ENCODE measurements at places on chromosomes 6 and 20. TPM values are rescaled to one million over a fixed set of nuclear protein-coding genes. Genes with fewer than 3 reads are reported as not detected.

DNA sequence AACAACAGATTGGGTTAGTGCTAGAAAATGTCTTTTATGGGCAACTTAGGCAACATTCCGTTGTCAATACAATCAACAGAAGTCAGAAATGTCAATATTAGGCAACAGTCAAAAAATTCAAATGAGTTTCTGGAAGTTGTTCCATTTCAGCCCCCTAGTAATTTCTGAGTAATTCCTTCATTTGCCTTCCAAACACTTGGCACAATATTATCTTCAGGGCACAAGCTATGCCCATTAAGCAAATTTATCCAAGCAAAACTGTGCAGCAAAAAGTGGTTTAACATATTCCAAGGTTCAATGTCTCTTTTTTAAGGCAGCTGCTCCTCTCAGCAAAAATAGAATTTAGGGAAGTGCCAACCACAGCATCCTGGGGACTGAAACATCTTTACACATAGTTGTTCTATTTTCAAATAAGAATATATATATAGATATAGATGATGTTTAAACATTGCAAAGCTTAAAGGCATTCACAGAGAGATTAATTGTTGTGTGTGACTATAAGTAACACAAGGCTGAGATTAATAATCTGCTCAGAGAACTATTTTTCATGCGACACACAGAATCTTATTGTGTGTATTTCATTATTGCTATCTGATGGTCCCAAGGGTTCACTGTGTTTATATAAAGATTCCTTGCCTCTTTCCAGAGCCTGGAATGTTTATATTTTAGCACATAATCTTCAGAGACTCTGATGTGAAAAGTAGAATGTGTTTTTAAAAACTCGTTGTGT lies 75.2 kb upstream of the ADTRP start:
- no peak for DNase-seq

DNA sequence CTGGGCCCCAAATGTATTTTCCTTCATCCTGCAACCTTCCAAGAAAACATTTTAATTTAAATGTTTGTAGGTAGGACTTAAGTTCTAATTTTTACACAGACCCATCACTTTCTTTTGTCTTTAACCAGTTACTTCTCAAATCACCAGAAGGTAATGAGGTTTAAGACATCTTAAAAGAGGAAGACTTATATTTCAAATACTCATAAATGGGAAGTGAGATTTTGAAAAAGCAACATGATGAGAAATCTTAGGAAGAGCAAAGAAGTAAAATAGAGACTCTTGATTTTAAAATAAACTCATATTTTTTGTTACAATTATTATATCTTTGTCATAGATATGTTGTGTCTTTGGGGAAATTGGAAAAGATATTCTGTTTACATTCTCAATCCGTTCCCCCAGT lies 82.3 kb downstream of the SYNE1 start:
- no peak for DNase-seq

- DNase-seq, result no peak
Measured at GRCh38 chr20:23313271-23313670, 37.3 kb upstream of the NXT1 start.

- peak; percentile 72 for DNase-seq
Measured at GRCh38 chr6:112281821-112282615, 27.7 kb upstream of the LAMA4 start.

DNA sequence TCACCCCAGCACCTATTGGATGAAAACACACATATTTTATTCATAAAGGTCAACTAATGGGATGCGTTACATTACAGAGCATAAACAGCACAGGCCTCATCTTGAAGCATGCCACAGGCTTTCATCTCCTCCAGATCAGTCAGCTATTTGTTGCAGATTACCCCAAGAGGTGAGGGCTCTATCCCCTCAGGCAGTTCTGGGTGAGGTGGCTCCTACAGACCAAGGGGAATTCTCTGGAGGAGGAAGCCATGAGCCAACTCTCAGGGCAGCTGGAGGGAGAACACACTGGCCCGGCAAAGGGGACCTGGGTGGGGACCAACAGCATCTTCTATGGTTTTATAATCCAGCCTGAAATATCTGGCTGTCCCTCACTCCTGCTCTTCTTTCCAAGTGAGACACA lies 126.4 kb upstream of the BTBD3 start:
- no peak for DNase-seq

GRCh38 chr6:117487821-117488220 lies 5.3 kb downstream of the DCBLD1 start:
- DNase-seq, result no peak

DNA sequence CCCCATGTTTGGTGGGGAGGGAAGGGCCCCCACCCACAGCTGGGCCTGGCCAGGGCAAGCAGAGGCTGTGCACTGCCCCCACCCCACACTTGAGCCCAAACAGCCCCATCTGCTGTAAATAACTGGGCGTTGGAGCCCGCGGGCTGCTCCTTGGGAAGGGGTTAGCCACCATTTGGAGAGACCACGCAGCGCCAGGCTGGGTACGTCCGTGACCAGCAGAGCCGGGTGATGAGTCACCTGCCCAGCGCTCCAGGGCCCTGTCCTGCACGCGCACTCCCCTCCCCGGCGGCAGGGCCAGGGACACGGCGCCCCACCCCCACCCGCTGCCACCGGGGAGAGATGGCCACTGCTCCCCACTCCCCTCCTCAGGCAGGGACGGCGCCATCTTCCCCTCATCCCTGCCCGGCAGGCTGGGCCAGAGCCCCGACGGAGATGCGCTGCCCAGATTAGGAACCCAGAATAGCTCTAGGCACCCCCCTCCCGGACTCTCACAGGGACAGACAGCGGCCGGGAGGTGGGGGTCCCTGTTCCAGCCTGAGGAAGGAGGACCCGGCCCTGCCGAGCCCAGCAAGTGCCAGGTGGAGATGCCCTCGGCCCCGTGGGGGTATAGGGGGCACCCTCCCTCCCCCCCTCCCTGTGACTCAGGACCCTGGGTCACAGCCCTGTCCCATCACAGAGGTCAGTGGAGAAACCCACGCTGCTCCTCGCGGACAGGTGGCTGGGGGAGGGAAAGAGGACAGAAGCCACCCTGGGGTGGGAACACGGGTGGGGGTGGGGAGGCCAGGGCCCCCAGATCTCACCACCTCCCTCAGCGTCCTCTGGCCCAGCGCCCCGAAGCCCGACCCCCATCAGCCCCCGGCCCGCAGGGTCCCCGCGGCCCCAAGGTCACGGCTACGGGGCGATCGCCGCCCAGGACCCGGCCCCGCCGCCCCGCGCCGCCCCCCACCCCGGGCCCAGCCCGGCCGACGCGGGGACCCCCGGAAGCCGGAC lies 642 bp downstream of the EEF1A2 start:
- DNase-seq, result peak; percentile 48

GRCh38 chr6:108435391-108435790 lies 125.3 kb upstream of the FOXO3 start:
- no peak for DNase-seq

DNA sequence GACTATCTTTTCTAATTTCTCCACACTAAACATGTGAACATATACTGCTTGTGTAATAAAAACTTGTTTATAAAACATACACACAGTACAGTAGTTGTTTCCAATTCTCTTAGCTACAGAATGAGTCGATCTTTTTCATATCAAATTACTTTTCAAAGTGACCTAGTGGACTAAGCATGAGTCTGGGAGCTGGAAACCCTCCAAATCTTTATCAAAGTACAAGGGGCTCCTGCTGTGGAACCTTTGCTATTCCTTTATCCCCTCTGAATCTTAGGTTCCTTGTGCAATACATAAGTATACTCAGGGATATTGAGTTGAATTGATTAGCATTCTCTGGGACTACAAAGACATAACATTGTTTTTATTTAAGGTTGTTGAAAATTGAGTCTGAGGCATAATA lies 48.7 kb upstream of the TAB2 start:
- no peak for DNase-seq

GRCh38 chr20:38225900-38226263 lies 34.7 kb downstream of the KIAA1755 start:
- DNase-seq, result no peak

GRCh38 chr6:6556161-6556737 lies 32.3 kb upstream of the LY86 start:
- DNase-seq, result no peak

GRCh38 chr6:95935736-95936135 lies 80.0 kb upstream of the FUT9 start:
- no peak for DNase-seq

DNA sequence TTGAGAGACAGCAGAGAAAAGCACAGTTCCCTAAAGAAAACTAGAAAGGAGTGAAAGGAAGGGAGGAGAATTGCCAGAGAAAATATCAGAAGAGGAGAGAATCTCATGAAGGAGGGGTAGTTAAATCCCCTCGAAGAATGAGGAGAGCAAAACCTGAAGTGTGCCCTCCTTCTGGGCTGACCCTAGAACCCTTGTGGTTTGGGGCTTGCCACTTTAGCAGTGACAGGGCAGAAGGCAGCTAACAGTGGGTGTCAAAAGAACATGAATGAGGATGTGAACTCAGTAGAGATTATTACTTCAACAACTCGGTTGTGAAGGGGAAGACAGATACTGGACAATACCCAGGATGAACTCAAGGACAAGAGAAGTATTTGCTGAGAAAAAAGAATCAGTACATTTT lies 73.6 kb downstream of the RALGAPA2 start:
- DNase-seq, result no peak

DNA sequence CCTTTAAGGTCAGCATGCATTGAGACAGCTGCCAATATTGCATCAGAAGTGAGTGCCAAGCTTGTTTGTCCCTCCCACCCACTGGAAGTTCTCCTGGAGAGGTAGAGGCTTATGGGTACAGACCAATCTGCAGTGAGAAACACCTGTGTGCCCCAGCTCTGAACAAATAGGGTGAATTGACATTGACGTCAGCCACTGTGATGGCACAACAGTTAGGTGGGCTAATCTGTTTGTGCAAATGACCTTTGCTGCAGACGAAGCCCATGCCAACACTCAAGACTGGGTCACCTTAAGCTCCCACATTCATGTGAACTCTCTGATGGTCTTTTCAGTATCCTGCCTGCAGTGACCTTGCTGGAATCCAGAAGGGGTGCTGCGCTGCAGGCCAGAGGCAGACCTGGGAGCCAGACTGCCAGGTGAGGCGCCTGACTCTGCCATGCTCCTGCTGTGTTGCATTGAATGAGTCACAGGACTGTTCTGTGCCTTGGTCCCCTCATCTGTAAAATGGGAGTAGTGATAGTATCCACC lies 99.9 kb downstream of the ALDH8A1 start:
- DNase-seq, result no peak

DNA sequence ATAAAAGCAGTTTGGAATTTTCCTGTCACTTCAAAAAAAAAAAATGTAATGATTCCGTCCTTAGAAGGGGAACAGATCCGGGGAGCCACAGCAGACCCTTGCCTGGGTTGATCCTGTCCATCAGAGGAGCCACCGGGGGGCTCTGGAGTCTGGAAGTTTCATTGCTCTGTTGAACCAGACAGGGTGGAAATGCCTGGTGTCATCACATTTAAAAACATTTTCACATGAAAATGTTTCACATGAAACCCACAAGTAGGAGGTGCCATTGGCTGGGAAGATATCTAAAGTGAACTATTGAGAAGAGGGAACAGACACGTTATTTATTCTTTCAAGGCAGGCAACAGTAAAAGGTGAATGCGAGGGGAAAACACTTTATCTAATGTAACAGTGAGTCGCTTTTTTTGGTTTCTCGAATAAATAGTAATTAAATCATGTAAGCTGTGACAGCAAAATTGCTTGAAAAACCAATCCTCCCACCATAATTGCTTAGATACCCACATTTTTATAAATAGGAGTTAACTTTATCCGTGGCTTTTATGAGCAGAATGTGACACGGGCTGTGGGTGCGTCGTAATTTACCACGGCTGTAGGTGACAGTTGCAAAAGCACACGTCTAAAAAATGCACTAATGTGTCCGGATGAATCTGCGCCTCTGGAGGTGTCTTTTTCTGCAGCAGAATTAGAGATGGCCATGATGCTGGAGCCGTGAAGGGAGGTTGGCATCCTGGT lies 323.4 kb downstream of the TAF4 start:
- no peak for DNase-seq

DNA sequence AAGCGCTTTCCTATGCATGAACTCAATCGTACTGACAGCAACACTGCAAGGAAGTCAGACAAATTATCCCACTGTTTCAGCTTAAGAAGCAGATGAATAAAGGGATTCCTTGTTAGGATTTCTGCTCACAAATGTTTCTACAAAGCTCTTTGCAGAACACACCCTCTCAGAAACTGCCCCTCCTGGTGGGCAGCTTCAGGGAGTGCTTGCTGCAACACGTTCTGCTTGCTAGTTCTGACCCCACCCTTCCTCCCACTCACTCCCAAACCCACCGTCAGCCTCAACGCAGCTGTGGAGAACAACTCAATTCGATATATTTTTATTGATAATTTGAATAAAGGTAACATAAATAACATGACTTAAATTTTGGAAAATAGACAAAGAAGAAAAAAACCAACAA lies 250.8 kb upstream of the PRDM1 start:
- DNase-seq, result no peak

- DNase-seq, result no peak
Measured at GRCh38 chr20:59738851-59739250, 134.5 kb downstream of the PHACTR3 start.

DNA sequence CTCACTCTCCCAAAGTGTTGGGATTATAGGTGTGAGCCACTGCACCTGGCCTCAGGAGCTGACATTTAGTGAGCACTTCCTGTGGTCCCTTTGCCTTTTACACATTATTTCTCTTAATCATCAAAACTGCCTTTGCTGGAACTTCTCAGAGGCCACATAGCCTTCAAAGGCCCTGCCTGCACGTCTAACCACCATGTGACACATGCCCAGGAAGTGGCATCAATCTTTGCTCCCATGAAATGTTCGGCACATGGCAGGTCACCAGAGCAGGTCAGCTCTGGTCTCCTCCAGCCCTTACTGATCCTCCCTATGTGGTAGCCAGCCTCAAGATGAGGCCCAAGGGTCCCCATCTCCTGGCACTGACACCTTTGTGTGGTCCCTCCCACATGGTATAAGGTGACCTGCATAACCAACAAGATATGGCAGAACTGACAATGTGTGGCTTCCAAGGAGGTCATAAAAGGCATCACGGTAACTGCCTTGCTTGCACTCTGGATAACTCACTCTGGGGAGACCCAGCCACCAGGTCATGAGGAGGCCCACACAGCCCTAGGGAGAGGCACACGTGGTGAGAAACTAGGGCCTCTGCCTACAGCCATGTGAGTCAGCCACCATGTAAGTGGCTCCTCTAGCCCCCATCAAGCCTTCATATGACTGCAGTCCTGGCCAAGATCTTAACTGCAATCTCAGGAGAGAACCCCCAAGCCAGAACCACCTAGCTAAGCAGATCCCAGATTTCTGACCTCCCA lies 28.8 kb upstream of the HMGA1 start:
- DNase-seq, result no peak

- DNase-seq, result no peak
Measured at GRCh38 chr6:131972741-131973140, 21.6 kb upstream of the CCN2 start.

Gene ZSCAN12
- 3.2 TPM for total RNA-seq

Gene SMLR1
- total RNA-seq, result not detected

Gene MOXD1
- under 0.01 TPM for total RNA-seq

Gene DUSP15
- 0.26 TPM for total RNA-seq

Gene CSTF1
- total RNA-seq, result 35.3 TPM

Gene TXNDC5
- total RNA-seq, result 1,097 TPM

Gene ARMC2
- total RNA-seq, result 0.64 TPM

Gene PSORS1C2
- total RNA-seq, result not detected

Gene NOX3
- total RNA-seq, result not detected

Gene DEFB119
- not detected for total RNA-seq

Gene WFDC5
- not detected for total RNA-seq

Gene DEFB124
- total RNA-seq, result not detected

Gene SYCP2
- 1.1 TPM for total RNA-seq

Gene CFB
- total RNA-seq, result 0.51 TPM

Gene DYNLRB1
- total RNA-seq, result 58.9 TPM

Gene SPATS1
- not detected for total RNA-seq

Gene SIRPA
- total RNA-seq, result 28.0 TPM

Gene EPB41L1
- 22.4 TPM for total RNA-seq

Gene PAK5
- total RNA-seq, result under 0.01 TPM

Gene NTSR1
- total RNA-seq, result under 0.01 TPM

All from dermis microvascular lymphatic vessel endothelial cell (primary cell).